ENCODE measurements at places on chromosomes 5 and 9.
A peak's percentile ranks its signal among the peaks of the same experiment; 100 is the strongest.

GRCh38 chr9:99013550-99013949, 69.8 kb downstream of the COL15A1 start:
- no peak for DNase-seq

DNA sequence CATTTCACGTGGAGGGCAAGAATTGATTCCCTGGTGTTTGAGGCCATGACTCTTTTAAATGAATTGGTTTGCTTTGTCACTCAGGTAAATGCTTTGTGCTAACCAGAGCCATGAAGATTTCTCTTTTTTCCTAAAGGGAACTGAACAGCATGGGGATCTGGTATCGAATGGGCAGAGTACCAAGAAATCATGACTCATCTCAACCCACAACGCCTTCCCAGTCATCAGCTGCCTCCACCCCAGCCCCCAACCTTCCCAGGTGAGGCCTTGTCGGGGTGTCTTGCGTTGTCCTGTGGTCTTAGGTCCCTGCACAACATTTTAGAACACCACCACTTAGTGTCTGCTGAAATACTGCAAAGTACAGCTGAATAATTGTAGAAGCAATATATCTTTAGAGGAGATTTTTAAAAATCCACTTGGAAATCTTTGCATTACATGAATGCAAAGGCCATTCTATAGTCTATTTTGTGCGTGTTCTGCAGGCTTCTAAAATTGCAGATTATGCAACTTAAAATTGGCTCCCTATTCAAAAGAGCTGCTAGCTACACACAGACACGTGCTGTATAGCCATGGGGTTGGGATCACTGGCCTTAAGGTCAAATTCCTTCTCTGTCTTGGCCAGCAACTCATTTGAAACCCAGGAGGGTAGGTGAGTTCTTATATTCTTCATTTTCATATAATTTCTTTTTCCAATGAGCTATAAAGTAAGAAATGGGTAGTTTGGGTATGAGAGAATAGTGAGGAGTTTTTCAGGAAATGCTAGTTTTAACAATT, 69.0 kb downstream of the MVB12B start:
- DNase-seq: no peak

- no peak for DNase-seq
These were observed 243.0 kb upstream of the ITGA1 start for GRCh38 chr5:52544738-52545137.

- DNase-seq: no peak
These were observed 1099.7 kb downstream of the DTWD2 start for GRCh38 chr5:117888688-117889087.

DNA sequence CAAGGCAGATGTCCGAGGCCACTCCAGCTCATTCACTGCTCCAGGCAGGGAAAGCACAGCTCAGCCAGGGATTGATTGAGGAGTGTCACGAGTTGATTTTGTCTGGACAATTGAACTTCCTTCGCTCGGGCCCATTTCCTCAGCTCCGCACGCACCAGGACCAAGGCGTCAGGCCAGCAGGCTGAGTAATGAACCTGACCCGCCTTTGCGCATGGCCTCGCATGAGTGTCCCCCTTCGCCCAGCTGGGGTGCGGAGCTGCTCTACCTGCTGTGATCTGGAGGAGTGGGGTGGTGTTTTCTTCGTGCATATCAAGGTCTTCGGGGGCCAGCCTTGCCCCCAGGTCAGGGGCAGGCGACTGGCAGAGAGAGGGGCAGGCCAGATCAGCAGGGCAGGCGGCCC, 44.0 kb downstream of the VAV2 start:
- DNase-seq: no peak

GRCh38 chr5:42157215-42157614, 232.1 kb downstream of the FBXO4 start:
- DNase-seq: no peak

- DNase-seq: no peak
These were observed 901.9 kb upstream of the WWC1 start for GRCh38 chr5:167389537-167389936.

GRCh38 chr9:137311171-137311985, 9.3 kb upstream of the NRARP start:
- no peak for DNase-seq

DNA sequence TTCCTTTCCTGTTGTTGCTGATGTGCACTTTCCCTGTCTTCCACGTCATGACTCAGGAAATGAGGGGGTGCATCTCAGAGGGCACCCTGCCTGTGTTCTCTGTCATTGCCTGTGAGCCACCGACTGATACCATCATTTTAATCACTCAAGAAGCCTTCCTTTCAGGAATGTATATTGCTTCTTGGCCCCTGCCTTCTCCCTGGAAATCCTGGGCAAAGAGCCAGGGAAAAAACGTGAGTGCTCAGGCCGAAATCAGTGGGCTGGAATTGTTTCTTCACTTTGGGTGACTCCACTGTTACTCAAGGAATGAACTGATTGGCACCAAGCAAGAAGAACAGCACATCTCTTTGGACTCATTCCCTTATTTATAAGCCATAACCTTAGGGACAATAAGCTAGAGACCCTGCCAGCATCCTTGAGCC, 126.1 kb downstream of the SNX18 start:
- DNase-seq: no peak

- no peak for DNase-seq
These were observed 20.9 kb downstream of the FOXE1 start for GRCh38 chr9:97873882-97874281.

DNA sequence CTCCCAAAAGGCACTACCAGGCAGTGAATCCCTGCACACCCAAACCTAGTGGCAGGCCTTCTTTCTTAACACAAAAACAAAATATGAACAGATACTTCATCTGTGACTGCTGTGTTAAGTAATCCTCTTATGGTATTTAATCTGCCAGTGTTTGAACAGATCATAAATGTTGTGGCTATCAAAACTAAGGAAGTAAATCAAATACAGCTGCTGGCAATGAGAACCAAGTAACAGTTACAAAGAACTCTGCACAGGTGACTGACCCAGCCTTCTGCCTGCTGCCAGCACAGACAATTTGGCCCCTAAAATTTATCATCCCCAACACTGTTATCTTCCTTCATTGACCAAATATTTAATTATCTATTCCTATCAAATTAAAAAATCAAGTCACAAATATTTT, 78.0 kb downstream of the GNAQ start:
- no peak for DNase-seq

DNA sequence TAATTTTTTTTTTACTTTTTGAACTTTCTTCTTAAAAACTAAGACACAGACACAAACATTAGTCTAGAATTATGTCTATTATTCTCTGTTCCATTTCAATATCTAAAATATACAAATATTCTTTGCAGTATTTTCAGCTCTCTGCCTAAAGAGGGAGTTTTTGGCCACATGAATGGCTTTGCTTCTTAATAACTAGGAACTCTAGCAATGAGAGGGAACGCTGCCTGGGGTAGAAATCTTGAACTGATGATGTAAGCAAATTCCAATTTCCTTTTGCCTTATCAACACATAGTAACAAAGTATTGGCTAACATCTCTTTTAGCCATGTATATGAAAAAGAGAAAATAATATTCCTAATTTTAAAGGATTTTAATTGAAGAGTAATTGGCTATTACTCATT, 51.9 kb downstream of the SLC25A46 start:
- DNase-seq: no peak

DNA sequence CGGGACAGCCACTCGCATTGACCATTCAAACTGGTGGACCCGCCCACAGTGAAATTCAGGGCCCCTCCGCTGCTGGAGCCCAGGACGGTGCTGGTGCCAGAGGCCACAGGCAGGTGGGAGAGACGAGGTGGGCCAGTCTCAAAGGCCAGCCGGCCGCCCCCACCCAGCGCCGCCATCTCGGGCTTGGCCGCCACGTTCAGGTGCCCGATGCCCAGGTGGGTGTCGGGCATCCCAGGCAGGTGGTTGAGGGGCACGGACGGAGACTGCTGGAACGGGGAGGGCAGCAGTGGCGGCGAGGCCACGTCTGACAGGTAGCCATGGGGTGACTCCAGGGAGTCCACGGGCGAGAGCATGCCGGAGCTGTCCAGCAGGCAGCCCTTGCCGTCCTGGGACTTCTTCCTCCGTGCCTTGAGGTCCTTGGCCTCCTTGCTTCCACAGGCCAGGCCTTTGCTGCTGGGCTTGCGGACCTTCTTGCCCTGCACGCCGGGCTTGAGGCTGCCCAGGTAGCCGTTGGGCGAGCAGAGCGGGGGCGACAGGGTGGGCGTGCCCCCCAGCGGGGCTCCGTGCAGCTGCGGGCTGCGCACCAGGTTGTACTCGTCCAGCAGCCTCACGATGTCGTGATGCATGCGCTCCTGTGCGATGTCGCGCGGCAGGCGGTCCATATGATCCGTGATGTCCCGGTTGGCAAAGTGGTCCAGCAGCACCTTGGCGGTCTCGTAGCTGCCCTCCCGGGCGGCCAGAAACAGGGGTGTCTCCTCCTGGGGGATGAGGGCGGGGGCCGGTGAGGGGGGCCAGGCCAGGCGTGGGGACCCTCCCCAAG, 14.2 kb upstream of the SEC16A start:
- DNase-seq: no peak

- no peak for DNase-seq
These were observed 228.3 kb downstream of the PDE4D start for GRCh38 chr5:59665086-59665831.

DNA sequence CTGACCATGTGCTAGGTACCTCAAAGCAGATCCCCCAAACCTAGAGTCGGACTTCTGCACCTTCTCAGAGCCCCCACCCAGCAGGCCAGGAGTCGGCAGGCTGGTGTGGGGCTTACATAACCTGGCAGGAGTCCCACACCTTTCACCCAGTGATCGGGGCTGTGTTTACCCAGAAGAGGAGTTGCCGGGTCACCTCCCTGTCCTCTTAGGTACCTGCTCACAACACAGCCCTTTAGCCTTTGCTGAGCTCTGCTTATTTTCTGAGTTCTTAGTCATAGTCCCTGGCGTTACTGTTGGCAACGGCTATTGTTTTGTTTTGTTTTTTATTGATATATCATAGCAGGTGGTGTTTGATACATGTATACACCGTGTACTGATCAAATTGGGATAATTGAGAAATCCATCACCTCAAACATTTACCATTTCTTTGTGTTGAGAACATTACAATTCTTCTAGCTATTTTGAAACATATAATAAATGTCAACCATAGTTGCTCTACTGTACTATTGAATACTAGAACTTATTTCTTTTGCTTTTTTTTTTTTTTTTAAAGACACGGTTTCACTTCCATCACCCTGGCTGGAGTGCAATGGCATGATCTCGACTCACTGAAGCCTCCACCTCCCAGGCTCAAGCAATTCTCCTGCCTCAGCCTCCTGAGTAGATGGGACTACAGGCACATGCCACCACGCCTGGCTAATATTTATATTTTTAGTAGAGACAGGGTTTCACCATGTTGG, 10.4 kb upstream of the EEIG1 start:
- no peak for DNase-seq

DNA sequence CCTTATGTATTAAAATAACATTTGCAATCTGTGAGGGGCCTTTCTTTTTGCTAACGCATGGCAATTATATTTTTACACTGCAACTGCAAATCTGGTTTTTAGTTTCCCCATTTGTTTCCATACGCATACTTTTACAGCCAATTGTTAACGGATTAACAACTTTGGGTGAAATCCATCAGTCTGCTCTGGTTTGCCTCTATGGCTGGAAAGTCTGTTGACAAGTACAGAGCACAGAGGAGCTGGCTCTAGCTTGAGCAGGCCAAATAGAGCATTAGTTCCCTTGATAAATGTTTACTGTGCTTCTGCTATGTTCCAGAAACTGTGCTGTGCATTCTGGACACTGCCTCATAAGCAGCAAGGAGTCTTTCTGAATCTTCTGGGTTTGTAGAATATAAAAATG, 400.4 kb upstream of the KIF2A start:
- DNase-seq: no peak

- peak; percentile 73 for DNase-seq
These were observed 14.8 kb downstream of the AKNA start for GRCh38 chr9:114372921-114373448.

DNA sequence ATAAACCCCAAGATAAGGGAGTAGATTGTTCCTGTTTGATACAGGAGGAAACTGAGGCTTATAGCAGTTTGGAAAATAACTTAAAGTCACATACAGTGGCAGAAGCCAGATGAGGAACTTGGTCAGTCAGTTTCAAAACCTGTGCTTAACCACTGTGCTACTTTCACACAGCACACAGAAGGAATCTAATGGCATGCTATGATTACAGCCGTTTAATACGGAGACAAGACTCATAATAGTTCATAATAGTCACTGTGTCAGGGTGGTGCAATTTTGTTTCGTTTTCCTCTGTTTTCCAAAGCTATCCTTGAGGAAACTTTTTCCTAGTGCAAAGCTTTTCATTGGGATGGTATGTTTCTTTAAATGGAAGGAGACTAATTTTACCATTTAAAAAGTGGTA, 112.3 kb downstream of the GCNT1 start:
- no peak for DNase-seq

DNA sequence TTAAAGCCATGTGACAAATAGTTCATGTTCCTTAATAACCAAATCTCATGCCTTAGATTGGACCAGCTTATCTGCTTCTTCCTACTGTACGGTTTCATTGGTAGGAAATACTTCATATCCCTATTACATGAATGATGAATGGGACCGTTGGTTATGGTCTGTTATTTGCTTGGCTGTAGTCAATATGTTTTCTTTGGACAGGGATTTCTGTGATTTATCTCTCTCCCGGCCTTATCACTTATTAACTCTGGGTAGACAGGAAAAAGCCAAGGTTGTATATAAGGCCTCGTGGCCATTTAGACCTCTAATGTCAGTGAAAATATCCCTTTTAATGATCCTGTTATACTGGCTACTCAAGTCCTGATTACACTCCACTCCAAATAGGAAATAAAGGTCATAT, 330.6 kb downstream of the EBF1 start:
- no peak for DNase-seq

DNA sequence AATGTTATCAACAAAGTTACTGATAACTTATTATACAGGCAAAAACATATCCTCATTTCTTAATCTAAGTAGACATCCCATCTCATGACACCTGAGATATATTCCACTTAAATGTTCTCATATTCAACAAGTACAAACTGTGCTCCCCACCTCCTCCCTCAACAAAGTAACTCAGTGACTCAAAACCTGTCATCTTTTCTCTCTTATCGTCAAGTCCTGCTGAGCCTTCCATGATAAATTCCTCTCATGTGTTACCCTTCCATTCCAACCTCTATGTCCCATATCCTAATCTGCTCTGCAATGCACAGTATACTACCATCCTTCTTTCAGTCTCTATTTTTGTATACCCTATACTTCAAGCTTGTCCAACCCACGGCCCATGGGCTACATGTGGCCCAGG, 13.6 kb downstream of the RNF145 start:
- no peak for DNase-seq

- peak; percentile 6 for DNase-seq
These were observed 27.8 kb downstream of the TNFSF15 start for GRCh38 chr9:114777821-114778609.

DNA sequence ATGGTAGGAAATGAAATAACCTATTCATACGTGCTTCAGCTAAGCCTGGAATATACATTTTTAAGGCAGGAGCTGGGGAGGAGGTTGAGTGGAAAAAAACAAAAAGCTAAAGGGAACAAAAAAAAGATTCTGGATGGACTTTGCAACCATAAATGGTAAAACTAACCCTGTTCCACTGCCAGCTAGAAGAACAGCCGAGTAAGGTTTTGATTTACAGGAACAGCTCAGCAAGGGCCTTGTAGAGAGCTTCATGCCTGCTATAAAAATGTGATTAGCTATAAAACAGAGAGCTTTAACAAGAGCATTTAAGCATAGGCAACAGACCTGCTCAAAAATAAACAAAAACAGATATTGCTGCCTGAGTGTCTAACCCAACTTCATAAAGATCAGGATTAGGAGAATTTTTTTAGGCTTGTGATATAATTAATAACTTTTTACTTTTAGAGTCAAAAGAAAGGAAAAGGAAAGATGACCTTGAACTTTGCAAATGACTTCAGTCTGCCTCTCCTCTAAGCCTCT, 194.8 kb downstream of the FBXL7 start:
- DNase-seq: no peak

- DNase-seq: no peak
These were observed 155.8 kb downstream of the FRMD3 start for GRCh38 chr9:83382421-83382820.

Data from stimulated activated CD4-positive, alpha-beta T cell treated with anti-CD3 and anti-CD28 coated beads, Interleukin-1b, Interleukin-23, amount 100 ng/mL, for 24 hours (primary cell).